ENCODE measurements at places on chromosomes 11 and 22. TPM values are rescaled to one million over a fixed set of nuclear protein-coding genes. Genes with fewer than 3 reads are reported as not detected.

Gene TMPRSS13
- total RNA-seq: 0.66 TPM

Gene VSTM5
- 0.45 TPM for total RNA-seq

Gene SCGB1C1
- not detected for total RNA-seq

DNA sequence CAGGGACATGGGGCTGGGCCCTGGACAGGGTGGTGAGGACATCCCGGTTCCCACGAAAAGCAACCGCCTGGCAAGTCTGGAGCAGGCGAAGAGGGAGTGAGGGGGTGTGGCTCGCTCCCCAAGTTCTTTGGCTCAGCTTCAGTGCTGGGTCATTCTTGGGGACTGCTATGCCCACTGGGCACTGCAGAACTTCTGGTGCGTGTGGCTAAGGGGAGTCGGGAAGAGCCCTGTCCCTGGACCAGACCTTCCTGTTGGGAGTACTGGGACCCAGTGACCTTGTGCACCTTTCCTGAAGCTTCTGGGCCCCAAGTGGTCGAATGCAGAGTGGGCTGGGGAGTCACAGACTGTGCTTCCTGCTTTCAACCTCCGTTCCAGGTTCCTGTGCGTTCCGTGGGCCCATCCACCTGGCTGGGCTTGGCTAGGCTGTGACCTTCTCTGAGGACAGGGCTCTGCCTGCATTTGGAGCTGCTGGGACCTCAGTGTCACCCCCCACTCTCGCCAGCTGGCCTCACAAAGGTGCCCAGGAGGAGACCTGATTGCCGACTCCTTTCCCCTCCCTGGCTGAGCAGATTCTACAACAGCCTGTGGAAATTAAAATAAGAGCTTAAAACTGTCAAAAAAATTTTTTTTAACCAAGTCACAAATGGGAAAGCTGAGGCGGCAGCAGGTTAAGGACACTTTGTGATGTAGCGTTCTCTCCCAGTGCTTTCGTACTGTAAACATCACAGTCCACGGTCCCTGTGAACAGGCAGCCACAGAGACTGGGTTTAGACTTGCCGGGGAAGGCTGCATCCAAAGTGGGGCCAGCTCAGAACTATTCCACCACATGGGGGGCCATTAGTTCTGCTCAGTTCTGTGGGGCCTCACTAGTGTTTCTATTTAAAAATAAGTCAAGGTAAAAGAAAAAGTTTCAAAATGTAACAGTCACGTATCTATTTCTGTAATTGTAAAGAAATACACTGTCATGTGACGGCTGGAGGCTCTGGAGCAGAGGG is 63.8 kb upstream of the WNT7B start:
- DNase-seq: no peak

DNA sequence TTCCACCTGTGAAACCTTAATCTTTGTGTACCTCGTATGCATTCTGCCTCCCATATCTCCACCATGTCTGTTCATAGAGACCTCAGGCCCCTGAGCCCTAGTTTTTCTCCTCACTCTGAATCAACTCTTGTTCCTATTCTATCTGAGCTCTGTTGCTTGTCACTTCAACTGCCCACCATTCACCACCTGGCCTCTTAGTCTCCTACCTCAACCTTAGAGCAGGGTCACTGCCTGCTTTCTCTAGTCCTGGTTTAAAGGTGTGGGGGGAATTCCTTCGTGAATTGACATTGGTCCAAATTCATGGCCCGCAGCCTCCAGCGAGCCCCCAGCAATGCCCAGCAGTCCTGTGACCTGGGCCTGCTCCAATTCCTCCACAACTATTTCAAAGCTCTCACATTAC is 39.4 kb upstream of the TUB start:
- DNase-seq: no peak

DNA sequence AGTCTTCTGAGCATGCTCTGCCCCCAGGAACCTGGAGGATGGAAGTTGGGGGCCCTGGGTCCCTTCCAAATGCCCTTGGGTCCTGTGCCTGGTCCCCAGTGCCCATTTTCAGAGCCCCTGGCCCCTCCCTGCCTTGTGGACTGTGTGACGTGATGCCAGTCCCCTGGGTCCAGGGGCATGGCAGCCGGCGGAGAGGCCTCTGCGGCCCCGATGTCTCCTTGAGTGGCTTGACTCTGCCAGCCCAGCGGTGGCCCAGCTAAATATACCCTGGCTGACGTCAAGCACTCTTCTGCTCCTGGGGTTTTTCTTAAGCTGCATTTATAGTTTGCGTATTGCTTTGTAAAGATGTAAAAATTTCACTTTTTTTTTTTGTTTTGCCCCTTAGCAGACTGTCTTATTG is 35.2 kb upstream of the PARVG start:
- no peak for DNase-seq

- DNase-seq: no peak
These were observed 167.8 kb downstream of the DLG2 start for GRCh38 chr11:85459304-85459703.

DNA sequence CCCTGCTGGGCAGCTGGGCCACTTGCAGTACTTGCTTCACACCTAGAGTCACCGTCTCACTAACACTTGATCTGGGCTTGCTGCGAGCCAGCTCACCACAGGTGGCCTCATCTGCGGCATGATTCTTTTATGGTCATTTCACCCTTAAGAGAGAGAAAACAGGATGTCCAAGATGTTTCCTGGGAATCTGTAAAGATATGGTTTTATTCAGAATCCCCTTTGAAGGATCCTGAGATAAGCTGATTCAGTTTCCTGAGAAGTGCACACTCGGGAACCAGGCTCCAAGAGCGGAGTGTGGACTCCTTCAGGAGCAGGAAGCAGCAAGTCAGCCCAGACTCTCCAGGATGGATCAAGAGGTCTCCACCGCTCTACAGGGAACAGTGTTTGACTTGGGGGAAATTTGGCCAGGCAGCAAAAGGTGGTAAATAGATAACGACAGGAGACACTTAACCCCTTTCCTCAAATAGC is 21.8 kb upstream of the TP53AIP1 start:
- no peak for DNase-seq

- DNase-seq: no peak
These were observed 5.7 kb downstream of the ZFTA start for GRCh38 chr11:63762654-63763495.
